Karpas-422 (cell line): ENCODE measurements at places on chromosomes 7 and 10.

GRCh38 chr7:43569424-43569823 is 13.5 kb upstream of the STK17A start:
- no peak overlapping the region for H3K4me3 ChIP-seq
- DNase-seq, result no peak
- no peak overlapping the region for H3K27ac ChIP-seq
- H3K4me1 ChIP-seq, result no peaks in the 10 kb centered on the region
- H3K27me3 ChIP-seq, result no peaks in the 10 kb centered on the region
- H3K36me3 ChIP-seq, result no peaks in the 10 kb centered on the region

- H3K4me1 ChIP-seq, result peaks cover 24% of the 10 kb centered on the region
- no peak within 1 kb of the TSS for H3K27ac ChIP-seq
- no peaks in the 10 kb centered on the region for H3K27me3 ChIP-seq
Measured at GRCh38 chr10:69087590-69088470, at the start of gene SRGN. Gene SRGN (plus strand): TSS chr10:69088103. CDS start chr10:69088158, 55 bp downstream.

GRCh38 chr7:130989101-130989795 is 255.2 kb upstream of the KLF14 start:
- H3K36me3 ChIP-seq, result 0 out of 2 replicates have a peak, but pooled peaks cover 3% of the 10 kb centered on the region
- no peak overlapping the region for H3K4me3 ChIP-seq
- no peaks in the 10 kb centered on the region for H3K27me3 ChIP-seq
- H3K27ac ChIP-seq, result no peak overlapping the region

DNA sequence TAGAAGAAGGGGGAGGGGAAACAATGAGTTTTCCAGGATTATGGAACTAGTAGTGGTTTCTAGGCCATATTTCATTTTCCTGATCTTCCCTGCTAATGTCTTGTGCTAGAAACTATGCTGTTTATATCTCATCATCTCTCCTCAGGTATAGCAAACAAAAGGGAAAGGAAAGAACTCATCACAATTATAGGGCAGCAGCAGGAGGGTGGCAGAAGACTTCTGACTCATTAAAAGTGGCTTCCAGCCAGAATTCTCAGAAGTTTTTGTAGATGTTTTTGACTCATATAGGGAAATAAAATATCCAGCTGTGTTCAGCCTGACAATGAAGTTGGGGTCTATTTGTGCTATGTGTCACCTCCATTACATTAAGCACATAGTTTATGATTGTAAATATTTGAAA is 6.5 kb downstream of the AHR start:
- no peaks in the 10 kb centered on the region for H3K36me3 ChIP-seq
- H3K27ac ChIP-seq, result no peak overlapping the region
- H3K27me3 ChIP-seq, result no peaks in the 10 kb centered on the region
- H3K4me3 ChIP-seq, result no peak overlapping the region
- DNase-seq, result no peak

DNA sequence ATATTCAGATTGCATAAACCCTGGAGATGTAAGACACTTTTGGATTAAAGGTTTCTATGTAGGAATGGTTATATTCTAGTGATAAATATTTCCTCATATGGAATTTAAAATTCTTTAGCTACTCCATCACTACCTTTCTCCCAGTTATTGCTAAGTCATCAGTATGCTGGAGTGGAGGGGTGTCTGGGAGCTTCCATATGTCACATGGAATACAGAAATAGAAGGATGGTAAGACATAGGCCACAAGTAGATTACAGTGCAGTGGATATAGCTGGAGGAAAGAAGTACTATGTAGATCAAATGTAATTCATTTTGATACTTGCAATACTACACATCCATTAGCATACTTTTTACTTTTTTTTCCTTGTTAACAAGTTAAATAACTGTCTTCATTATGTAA is 428.4 kb downstream of the ARL4A start:
- no peaks in the 10 kb centered on the region for H3K27me3 ChIP-seq
- DNase-seq, result no peak
- H3K4me3 ChIP-seq, result no peak overlapping the region
- no peaks in the 10 kb centered on the region for H3K36me3 ChIP-seq
- no peaks in the 10 kb centered on the region for H3K4me1 ChIP-seq

DNA sequence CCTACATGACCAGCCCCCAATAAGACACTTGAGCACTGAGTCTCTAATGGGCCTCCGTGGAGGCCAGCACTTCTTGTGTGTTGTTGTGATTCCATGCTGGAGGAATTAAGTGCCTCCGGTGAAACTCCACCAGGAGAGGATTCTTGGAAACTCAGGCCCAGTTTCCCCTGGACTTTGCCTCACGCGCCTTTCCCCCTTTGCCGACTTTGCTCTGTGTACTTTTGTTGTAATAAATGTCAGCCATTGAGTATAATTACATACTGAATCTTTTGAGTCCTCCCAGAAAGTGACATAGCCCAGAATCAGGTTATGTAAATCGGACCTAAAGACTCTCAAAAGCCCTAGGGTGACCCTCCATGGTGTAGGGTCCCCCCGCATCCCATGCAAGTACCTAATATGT is 82.4 kb downstream of the DLG5 start:
- H3K27ac ChIP-seq, result no peak overlapping the region
- no peaks in the 10 kb centered on the region for H3K36me3 ChIP-seq
- no peaks in the 10 kb centered on the region for H3K27me3 ChIP-seq
- no peak overlapping the region for H3K4me3 ChIP-seq

DNA sequence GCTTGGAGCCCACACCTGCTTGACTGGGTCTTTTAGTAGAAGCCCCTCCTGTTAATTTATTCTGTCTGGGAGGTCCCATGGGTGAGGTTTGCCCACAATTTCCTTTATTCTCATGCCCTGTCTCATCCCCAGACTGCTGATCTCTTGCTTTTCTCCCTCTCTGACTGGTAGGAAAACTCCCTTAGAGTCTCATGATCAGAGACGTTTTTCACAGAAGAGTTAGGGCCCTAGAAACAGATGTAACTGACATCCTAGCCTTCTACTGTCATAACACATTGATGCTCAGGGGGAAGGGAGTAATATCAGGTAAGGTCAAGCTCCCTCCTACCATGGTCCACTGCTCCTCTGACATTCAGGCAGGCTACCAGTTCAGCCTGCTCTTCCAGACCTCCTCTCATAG is 43.7 kb upstream of the WASL start:
- no peak for DNase-seq
- H3K36me3 ChIP-seq, result no peaks in the 10 kb centered on the region
- H3K4me1 ChIP-seq, result no peaks in the 10 kb centered on the region

DNA sequence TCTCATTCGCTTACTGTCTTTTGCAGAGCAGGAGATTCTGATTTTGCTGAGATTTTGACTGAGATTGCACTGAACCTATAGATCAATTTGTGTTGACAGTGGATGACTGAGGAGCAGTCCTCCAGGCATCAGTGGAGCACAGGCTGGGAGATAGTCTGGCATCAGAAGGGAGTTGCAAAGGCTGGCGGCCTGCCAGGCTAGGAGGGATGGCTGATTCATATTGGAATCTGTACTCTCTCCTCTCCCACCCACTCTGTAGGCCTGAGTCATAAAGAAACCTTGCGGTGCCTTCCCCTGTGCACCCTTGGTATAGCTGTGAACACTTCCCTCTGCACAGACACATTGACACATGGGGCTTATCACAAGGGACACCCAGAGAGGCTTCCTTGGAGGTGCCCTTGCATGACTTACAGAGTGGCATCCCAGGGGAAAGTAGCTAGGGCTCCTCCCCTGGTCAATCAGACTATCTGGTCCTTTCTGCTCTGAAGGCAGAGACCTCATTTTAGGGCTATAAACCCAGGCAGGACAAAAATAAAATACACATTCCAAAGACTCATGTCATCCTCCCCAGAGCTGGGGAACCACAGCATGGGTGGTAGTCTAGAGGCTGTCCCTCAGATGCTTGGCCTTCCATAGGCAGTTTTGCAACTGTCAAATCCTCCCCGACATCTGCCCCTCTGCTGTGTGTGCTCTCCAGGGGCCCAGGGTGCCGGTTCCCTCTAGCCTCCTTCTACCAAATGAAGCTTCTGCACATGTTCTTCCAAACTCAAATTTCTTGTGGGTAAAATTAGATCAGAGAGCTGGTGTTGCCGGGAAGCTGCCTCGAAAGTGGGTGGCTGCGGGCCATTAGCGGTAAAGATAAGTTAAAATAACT is 37.4 kb upstream of the EEPD1 start:
- no peaks in the 10 kb centered on the region for H3K27me3 ChIP-seq
- no peak overlapping the region for H3K27ac ChIP-seq
- no peak for DNase-seq
- 0 out of 2 replicates have a peak, but pooled peaks cover 5% of the 10 kb centered on the region for H3K4me1 ChIP-seq
- no peaks in the 10 kb centered on the region for H3K36me3 ChIP-seq

DNA sequence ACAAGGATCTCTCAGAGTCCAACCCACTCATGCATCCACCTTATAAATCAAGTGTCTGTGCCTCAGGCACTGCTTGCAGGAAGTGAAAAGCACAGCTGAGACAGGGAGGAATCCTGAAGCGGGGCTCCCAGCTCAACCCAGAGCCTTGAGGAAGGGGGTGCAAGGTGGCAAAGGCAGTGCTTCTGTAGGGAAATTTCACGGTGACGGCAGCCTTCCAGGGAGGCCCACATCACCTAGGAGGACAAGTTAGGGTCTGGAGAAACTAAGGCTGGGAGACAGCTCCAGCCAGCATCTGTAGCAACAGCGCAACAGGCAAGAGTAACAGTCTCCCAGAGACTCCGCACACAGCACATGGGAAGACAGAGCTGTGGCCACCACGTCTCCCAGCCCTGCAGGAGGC is 2.7 kb downstream of the AOC1 start:
- DNase-seq, result no peak
- no peaks in the 10 kb centered on the region for H3K4me1 ChIP-seq
- H3K27ac ChIP-seq, result no peak overlapping the region
- H3K36me3 ChIP-seq, result no peaks in the 10 kb centered on the region
- no peak overlapping the region for H3K4me3 ChIP-seq
- no peaks in the 10 kb centered on the region for H3K27me3 ChIP-seq

DNA sequence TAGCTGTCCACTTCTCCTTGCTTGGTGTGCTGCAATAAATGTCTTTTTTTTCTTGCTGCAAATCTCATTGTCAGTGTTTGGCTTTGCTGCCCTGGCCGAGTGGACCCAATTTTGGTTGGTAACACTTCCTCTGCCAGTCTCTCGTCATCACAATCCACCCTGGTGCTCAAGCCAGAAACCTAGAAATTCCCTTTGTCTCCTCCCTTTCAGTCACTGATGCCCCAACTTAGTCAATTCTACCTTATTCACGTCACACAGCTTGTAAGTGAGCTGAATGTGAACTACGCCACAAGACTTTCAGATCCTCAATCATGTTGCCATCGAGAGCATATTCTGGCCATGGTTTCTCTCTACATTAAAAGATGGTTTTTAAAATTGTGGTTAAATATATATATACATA is 13.0 kb upstream of the FRA10AC1 start:
- H3K36me3 ChIP-seq, result no peaks in the 10 kb centered on the region
- no peak for DNase-seq
- H3K4me3 ChIP-seq, result no peak overlapping the region

DNA sequence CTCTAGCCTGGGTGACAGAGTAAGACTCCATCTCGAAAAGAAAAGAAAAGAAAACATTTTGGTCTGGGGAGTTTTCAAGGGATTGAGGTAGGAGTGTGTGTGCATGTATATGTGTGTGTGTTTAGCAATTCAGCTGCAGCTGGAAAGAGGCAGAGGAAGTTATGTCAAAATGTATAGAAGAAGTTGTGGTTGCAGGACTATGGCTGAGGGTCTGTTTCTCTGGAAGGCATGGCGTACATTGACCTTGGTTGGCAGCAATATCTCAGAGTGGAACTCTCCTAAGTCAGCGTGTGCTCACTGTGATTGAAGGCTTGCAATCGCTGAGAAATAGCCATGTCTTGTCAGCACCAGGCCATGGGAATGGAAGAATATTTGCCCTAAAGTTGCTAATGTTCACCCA is 28.6 kb upstream of the RHBDD2 start:
- H3K36me3 ChIP-seq, result no peaks in the 10 kb centered on the region
- H3K4me3 ChIP-seq, result no peak overlapping the region
- H3K27ac ChIP-seq, result no peak overlapping the region
- no peak for DNase-seq
- H3K27me3 ChIP-seq, result no peaks in the 10 kb centered on the region

DNA sequence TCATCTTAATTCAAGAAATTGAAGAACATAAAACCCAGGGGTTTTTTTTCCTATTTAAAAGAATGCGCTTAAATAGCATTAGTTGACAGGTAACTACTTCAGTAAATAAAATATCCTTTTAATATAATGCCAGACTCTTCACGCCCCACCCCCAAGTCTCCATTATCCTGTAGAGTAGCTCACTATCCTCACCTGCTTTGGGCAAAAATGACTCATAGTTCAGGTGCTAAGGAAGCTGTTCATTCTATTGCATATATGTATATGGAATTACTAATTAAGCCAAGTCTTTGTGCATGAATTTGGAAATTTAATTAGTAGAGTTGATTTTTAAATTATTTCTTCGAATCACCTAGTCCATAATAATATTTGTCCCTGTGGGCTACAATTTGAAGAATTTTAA is 656.8 kb upstream of the ANKRD30A start:
- H3K27me3 ChIP-seq, result no peaks in the 10 kb centered on the region
- H3K4me3 ChIP-seq, result no peak overlapping the region
- no peaks in the 10 kb centered on the region for H3K36me3 ChIP-seq
- H3K4me1 ChIP-seq, result no peaks in the 10 kb centered on the region
- no peak overlapping the region for H3K27ac ChIP-seq
- no peak for DNase-seq

DNA sequence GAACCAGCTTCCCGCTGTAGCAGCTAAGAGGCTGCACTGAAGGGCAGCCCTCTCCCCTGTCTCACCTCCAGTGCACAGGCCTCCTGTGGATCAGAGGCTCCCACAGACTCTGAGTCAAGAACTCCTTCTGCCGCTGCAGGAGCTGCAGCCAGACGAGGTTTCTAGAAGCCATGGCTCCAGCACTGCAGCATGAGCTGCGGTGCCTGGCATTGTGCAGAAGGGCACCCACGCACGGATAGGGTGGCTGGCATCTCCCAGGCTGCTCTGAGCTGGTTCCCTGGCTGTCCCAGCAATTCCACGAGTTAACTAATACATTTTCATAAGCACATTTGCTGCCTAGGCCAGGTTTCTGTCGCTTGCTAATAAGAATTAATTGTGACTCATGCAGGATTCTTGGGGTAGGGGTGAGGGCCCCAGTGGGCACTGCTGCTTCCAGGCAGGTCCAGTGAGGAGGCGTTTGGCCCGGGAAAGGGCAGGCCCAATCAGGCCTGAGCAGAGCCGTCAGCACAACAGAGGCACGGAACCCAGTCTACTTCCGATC is 594.2 kb downstream of the DNAJB6 start:
- no peak for DNase-seq
- H3K27ac ChIP-seq, result peak overlapping the region; percentile 74
- H3K36me3 ChIP-seq, result no peaks in the 10 kb centered on the region
- H3K4me1 ChIP-seq, result peaks cover 65% of the 10 kb centered on the region
